ENCODE measurements at places on chromosomes 12 and 14.

DNA sequence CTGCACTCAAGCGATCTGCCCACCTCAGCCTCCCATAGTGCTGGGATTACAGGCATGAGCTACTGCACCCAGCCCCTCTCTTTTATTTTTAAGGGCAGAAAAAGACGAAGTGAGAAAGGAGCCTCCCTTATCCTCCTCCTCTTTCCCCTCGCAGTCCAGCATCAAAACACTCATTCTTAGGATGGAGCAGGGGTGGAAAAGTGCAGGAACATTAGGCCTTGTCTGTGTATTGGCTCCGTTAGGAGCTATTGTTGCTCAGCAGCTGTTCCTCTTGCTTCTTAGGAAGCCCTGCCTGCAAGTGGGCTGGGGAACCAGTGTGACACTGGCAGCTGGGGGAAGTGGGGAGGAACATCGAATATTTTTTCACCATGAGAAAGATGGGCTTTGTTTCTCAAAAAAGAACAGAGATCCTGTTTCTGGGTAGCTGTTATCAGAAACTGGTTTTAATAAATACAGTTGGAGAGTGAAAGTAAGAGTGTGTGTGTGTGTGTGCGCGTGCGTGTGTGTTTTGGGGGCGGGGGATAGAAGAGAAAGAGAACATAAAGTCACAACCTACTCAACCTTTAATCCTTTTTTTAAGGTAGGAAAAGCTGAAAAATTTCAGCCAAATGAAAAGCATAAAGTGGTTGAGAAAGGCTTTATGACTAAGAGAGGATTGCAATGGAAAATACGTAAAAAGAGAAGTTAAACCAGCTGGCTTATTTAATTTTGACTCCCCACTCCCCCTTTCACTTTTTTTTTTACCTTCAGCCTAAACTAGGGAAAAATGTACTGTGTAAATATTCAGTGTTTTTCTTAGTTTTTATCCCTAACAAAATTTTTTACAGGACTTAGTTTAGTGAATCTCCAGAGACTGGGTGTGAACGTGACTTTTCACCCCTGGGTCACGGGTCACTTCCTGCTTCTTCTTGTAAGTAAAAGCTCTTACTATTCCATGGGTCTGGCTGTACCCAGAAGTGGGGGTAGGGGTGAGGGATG is 197.2 kb upstream of the PLEKHG7 start:
- DNase-seq = peak; percentile 11

DNA sequence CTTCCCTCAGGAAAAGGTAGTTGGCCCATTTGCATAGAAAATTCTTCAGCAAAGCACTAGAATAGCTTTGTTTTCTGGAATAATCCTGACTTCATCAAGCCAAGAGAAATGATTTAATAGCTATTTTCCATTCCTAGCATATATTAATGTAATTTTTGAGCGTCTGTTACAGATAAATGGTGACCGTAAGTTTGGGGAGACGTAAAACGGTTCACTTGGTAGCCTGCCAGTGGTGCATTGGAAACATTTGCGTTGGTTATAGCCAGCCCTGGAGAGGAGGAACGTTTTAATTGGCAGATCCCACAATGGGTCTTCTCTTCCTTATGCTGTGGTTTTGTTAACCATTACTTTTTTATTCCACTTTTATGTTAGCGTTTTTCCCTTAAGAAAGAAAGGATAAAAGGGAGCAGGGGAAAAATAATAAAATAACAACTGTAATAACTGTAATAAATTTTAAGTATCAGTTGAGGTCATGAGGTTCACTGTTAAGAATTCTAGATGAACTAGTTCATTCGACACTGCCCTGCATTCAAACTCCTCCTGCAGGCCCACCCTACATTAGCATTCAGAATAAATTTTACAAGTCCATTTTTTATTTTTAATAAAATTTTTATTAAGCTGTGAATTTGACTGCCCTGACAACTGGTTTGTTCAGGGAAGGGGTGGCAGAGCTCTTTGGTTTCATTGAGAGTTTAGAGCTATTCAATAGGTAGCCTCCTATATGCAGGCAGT is 300.7 kb downstream of the ERC1 start:
- DNase-seq = no peak

DNA sequence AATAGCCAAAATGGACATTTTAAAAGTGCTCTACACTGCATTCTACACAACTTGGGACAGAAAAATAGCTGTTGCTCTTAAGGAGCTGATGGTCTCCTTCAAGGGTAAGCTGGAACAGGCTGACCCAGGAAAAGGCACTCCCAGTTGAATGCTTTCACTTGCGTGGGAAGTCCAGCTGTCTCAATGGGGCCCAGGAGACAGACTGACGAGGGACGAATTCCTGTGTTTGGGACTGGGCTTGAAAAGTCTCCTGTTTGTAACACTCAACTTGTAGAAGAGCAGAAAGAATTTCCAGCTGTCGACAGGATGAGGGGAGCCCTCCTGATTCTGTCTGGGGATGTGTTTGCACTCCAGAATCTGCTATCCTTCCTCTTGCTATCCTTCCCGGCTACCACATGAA is 180.8 kb downstream of the ZFP36L1 start:
- DNase-seq = no peak

GRCh38 chr12:113136128-113136989 is 798 bp upstream of the RASAL1 start:
- DNase-seq = peak; percentile 52

DNA sequence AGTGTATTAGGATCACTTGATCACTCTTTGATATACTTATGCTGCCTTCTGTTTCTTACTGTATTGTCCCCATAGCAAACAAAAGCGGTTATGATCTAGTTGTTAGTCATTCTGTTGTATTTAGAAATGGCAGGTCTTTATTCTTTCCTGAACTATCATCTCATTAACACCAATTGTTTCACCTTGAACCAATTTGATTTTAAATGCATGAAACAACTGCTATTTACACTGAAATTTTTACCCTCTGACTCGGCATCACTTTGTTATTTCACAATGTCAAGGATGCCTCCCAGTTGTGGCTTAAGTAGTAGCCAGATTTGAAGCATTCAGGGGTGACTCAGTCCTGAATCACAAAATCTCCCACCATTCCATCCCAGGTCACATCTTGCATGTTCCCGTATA is 303.5 kb downstream of the EGLN3 start:
- no peak for DNase-seq

- no peak for DNase-seq
These were observed 22.9 kb upstream of the CCND2 start for GRCh38 chr12:4250691-4251090.

- DNase-seq = no peak
These were observed 18.4 kb downstream of the ASB2 start for GRCh38 chr14:93957751-93958566.

DNA sequence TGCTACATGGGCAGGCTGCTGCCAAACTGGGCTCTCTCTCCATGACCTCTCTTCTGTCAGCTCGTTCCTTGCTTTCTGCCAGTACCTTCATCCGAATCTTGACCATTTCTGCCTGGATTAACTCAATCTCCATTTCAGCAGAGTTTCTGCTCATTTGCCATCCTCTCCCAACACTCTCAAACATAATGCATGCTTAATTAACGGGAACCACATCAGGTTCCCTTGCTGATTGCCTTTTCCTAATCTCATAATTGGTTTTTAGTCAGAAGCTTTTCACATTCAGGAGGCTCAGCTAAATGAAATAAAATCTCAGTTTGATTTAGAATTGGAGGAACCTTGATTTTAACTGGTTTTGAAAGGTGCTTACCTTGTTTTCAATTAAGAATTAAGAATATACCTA is 127.3 kb downstream of the SLC5A8 start:
- DNase-seq = no peak

DNA sequence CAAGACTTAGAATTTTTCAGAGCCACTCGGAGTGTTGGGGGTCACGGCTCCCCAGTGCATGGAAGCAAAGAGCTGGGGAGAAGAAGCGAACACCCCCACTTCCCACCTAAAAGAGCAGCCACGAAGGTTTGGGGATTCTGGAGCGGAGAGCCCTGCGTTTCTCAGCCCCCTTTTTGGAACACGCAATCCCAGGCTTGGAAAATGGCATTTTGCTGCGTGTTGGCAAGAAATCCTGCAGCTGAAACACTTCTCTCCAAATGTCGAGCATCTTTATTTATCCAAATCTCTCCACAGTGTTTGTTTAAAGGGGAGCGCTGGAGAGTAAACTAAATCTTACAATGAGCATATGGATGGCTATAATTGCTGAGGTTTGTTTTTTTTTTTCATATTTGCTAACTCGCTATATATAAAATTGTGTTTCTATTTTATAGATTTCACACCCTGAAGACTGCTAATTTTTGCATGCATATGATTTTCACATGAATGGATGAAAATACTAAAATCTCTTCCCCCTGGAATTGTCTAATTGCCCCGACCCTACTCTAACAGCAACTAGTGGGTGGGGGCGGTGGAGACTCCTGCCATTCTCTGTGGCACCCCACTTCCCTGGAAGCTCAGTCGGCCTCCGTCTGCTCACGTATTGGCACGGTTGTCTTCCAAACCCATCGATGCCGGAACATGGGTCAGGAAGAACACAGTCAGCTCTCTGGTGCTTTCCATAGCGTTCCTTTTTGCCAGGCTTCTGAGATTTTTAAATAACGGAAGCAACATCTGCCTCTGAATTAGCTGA is 120.5 kb downstream of the GCH1 start:
- DNase-seq = no peak

- DNase-seq = no peak
These were observed 262.5 kb downstream of the FOXG1 start for GRCh38 chr14:29028973-29029582.

GRCh38 chr12:54390668-54391551 is 6.4 kb upstream of the ZNF385A start:
- peak; percentile 77 for DNase-seq

DNA sequence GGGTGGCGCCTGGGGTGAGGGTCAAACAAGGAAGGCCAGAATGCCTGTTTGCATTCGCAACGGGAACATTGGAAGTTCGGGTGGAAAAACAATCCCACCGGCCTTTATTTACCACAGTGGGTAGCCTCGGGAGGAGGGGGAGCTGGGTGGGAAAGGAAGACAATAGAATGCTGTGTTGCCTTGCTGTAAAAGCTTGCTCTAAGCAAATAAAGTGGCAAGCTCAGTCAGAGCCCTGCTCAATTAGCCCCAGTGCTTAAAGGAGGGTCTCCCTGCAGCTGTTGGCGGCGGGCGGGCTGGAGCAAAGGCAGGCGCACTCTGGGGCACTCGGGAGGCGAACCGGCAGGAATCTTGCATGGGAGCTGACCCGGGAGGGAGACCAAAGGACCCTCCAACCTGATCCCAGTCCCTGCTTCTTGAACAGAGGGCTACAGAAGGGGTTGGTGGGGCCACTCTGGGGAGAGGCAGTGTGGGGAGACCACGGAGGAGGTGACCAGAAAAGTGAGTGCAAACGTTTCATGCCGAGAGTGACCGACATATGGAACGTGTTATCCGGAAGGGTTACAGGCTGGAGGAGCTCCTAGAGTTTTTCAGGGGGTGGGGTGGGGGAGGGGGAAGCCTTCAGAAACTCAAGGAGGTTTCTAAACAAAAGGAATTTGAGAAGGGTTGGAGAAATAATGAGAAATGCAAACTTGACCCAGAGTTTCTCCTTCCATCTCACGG is 48.5 kb downstream of the NTF3 start:
- DNase-seq = no peak

- no peak for DNase-seq
These were observed 14.6 kb downstream of the CHST11 start for GRCh38 chr12:104471336-104471735.

GRCh38 chr12:97552410-97553121 is 90.0 kb downstream of the RMST start:
- no peak for DNase-seq

DNA sequence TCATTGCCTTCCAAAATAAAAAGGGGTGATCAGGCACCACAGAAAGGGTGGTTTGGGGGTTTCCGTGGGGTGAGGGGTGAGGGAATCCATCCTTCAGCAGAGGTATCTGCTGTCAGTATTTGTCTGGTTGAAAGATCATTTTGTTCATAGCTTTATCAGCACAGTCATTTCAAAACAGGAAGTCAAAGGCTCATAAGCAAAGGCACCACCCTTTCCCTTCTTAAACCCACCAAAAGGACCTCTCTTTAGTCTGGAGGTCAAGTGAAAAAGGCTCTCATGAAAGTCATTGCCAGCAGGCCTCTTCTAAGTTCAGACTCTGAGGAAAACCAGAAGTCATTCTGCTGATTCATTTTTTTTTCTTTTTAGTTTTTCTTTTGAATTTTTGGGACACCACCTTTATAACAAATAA is 6.2 kb downstream of the CHST11 start:
- DNase-seq = peak; percentile 63

DNA sequence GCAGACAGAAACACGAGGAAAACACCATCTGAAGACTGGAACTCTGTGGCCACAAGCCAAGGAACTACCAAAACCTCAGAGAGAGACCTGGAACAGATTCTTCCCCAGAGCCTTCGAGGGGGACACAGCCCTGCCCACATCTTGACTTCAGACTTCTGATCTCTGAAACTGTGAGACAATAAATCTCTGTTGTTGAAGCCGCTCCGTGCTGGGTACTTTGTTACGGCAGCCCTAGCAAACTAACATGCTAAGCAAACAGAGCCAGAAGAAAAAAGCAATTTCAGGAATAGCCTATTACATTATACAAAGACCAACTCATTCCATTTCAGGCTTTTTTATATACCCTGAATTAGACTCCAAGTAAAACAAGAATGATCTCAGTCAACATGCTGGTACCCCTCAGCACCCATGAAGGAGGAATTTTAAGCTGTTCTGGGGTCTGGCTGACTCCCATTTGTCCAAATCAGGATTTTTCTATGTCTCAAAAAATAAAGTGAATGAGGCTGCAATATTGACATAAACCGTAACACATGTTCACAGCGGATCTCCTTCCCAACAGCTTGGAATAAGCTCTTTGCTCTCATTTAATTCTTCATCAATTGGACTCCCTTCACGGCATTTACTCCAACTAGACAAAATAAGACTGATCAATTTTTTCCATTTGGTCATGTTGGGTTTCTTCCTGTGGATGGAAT is 190.1 kb downstream of the FOXN3 start:
- no peak for DNase-seq

- DNase-seq = no peak
These were observed 18.9 kb downstream of the BICD1 start for GRCh38 chr12:32125455-32126084.

DNA sequence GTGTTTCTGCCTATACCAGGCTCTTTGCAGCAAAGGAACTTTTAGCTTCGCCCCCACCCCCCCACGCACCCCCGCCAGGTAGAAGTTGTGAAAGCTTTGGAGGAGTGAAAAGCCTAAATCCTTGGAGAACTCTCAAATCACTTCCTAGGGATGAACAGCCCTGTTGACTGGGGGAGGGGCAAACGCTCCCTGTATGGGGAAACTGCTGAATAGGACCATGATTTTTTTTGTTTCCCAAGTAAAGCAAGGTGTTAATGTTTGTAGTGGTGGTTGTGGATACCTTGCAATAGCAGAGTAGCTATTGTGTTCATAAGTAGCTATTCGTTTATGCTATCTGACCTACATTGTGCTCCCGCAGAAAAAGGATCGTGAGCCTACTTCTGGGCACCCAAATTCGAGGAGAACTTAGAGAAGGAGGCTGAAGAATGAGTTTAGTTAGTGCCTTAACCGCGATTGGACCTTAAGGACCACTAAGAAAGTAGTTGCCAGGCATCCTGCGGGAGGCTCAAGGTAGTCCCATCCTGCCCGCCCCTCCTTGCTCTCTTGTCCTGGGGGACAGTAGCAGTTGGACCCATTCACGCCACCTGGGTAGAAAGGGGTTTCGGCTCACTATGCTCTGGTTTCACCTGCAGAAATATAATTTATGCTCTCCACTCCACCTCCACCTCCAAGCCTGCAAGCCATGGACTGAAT is 901 bp upstream of the NFKBIA start:
- DNase-seq = no peak
